ENCODE measurements at places on chromosomes 3 and 15.

GRCh38 chr3:152436707-152437590, 168.2 kb downstream of the MBNL1 start:
- DNase-seq, result no peak

DNA sequence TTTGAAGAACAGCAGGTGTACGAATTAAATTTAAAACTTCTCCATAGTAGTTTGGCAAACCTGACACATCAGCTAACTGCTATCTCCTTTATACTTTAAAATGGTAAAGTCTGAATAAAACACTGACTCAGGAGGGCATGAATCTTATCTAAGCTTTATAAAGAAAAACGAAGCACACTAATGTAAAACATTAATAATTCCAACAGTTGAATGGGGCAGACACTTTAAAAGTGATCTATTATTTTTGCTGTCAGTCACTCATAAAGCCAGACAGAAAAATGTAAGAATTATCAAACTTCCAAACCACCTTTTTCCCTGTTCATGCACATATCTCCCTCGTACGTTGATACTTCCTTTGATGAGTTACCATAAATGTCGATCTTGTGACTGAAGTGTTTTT, 2.6 kb downstream of the ARF4 start:
- DNase-seq, result no peak

DNA sequence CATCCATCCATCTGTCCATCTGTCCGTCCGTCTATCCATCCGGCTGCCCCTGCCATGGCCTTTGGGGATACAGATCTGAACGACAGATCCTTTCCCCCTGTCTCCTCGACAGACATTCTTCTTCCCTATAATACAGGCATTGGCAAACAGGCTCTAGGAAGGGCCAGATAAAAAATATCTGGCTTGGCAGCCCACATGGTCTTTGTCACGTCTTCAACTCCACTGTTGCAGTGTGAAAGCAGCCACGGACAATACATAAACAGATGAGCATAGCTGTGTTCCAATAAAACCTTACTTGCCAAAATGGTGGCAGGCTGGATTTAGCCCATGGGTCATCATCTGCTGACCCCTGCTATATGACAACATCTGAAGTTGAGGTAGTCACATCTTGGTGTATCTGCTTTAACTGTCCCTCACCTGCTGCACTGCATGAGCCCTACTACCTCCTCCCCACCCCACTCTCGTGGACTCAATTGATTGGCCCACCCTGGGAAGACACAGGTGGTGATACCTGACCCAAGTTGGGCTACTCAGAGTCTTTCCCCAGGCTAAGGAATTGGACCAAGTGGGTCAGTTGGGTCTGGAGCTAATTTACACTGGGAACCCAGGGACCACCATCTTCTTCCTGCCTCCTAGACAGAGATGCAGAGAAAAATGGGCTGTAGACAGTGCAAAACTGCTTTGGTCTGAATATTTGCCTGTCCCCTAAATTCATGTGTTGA, 128.4 kb upstream of the SMAD3 start:
- no peak for DNase-seq

- no peak for DNase-seq
Measured at GRCh38 chr3:42526616-42527367, 24.3 kb downstream of the VIPR1 start.

GRCh38 chr3:27209617-27210264, 159.4 kb downstream of the NEK10 start:
- DNase-seq, result no peak

DNA sequence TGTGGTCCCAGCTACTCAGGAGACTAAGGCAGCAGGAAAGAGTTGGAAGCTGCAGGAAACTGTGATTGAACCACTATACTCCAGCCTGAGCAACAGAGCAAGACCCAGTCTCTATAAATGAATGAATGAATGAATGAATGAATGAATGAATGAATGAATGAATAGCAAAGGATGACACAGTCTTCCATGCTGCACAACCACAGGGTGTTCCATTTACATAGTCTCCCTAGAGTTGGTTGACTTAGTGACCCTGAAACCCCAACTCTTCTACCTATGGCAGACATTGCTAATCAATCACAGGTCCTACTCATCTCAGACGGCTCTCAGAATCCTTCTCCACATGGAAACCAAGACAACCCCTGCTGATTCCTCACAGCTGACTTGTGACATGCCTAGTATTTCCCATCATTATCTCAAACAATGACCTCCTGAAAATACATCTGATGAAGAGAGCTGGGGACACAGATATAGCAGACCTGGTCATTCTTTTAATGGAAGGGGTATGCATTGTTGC, 2.1 kb downstream of the IQCF5 start:
- no peak for DNase-seq

- DNase-seq, result no peak
Measured at GRCh38 chr3:122052968-122053367, 2.2 kb upstream of the CD86 start.

DNA sequence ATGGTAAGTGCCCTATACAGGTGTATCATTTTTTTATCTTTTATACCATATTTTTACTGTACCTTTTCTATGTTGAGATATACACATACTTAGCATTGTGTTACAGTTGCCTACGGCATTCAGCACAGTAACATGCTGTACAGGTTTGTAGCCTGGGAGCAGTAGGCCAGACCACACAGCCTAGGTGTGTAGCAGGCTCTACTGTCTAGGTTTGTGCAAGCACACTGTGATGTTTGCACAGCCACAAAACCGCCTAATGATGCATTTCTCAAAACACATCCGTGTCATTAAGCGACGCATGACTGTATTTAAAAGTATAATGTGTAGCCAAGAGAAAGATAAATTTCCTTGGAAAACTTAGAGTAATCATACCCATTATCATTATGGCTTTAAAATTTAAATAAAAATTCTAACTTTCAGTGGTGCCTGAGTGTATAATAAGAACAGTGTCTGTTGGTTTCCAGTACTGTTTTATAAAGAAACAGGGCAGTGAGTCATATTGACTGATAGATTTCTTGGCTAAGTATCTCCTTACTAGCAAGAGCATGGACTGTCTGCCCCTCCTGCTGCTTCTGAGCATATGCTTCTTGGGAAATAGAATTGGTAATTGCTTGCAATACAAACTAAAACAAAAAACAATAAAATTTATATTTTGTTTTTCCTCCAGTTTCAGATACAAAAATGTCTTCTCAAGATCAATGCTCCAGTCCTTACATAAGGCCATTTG, 18.3 kb downstream of the CALML4 start:
- no peak for DNase-seq

Data from activated T-helper 1 cell treated with Interleukin-2 at 50 U/mL for 16 hours (primary cell).